ENCODE measurements at places on chromosomes 4 and X.

- peak; percentile 74 for DNase-seq
Measured at GRCh38 chr4:26093551-26093950, 179.5 kb downstream of the SMIM20 start.

DNA sequence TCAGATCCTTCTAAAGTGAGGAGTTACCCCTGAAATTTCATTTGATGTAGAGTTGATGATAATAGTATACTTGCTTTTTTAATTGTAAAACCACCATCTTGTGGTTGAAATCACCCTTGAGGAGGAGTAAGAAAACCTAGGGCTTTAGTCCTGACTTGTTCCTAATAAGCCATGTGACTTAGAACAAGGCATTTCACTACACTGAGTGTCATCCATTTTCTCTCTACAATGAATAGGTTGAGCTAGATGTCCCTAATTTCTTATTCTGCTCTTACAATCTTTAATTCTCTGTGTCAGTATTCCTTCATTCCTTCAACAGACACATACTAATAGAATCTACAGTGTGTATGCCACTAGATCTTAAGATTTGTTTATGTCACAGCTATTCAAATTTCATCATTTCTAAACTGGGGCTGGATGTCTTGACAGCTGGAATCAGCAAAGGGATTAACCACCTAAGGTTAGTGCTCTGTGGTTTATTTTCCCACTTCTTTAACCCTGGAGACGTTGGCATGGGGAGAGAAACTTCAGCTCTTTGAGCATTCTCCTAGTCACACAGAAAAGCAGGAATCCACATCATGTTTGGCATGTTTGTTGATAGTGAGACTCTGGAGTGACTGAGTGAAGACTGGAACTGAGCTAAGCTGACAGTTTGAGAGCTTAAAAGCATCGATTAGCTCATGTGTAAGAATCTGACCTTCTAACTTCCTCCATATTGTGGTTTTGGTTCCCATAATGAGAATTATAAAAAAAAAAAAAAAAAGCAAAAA is 246.3 kb downstream of the NDST4 start:
- DNase-seq: no peak

- no peak for DNase-seq
Measured at GRCh38 chr4:112818594-112818965, 181.6 kb downstream of the LARP7 start.

GRCh38 chrX:112051576-112051975 is 31.0 kb downstream of the TRPC5 start:
- no peak for DNase-seq

DNA sequence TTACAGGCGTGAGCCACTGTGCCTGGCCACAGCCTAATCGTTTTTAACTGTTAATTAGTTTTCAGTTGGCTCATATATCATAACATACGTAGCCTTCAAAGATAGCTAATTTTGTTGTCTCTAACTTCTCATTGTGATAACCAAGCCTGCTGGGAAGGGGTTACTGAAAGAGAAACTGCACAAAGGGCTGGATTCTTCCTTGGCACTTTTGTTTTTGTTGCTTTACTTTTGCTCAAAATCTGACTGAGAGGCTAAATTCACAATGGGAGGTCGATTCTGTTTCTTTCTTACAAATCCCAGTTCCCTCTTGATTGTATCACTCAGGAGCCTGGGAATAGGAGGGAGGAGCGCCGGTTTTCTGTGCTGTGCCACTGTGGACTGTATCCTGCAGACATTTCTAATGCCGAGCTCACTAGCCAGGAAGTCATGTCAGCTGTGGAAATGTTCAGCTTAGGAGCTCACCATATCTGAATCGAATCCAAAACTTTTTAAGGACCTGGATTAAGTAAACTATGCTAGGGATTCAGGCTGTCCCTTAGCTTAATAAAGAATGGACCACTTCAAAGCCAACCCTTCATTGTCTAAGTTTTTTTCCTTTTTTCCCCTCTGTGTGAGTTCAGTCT is 120.5 kb upstream of the FAT1 start:
- DNase-seq: peak; percentile 66

- peak; percentile 70 for DNase-seq
Measured at GRCh38 chr4:168758351-168758876, 251.6 kb downstream of the CBR4 start.

GRCh38 chrX:9873952-9874351 is 87.7 kb downstream of the SHROOM2 start:
- no peak for DNase-seq

DNA sequence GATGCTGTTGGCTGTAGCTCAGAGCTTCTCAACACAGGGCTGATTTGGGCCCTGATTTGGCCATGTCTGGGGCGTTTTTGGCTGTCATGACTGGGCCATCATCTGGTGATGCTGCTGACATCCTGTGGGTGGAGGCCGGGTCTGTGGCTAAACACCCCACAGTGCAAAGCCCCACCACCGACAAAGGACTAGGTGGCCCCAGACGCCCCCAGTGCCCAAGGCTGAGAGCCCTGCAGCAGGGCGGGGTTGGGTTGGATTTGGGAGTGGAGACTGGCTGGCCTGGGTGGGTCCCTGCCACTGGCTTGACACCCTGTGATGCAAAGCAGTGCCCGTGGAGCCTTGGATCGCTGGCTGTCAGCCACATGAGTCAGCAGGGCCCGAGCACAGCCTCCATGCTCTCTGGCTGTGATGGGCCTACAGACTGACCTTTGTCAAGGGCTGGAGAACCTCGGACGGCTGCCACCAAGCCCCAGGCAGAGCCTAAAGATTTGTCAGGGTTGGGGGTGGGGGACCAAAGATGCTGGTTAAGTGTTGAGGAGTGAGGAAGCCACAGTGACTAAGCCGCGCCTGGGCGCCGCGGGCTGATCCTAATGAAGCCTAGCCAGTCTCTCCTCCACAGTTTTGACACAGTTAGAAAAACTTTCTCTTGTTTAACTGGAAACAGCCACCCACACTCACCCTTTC is 28.3 kb downstream of the CYTL1 start:
- peak; percentile 53 for DNase-seq

- DNase-seq: no peak
Measured at GRCh38 chr4:89894649-89895550, at the start of gene MMRN1. Gene MMRN1 (plus strand): TSS chr4:89894854. CDS start chr4:89894972, 118 bp downstream.

GRCh38 chr4:8267077-8267476 is 2.5 kb upstream of the HTRA3 start:
- peak; percentile 78 for DNase-seq

GRCh38 chrX:115360220-115360781 is 70.8 kb downstream of the LUZP4 start:
- no peak for DNase-seq

DNA sequence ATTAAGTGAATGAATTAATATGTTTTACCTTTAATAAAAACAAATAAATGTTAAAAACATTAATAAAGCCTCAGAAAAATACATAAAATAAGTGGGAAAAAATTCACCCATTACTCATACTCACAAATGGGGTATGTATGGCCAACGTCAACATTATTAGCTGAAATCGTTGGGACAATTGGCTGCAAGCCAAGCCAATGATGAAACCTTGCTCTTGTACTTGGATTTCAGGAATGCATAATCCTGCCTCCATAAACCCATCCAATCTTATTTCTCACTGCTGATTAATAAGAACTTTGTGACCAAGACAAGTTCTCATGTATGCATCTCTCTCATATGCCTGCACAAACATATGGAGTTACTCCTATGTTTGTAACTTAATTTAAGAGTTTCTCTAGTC is 35.3 kb upstream of the ADAMTS3 start:
- no peak for DNase-seq

- DNase-seq: no peak
Measured at GRCh38 chr4:83910693-83911092, 374.8 kb downstream of the GPAT3 start.

DNA sequence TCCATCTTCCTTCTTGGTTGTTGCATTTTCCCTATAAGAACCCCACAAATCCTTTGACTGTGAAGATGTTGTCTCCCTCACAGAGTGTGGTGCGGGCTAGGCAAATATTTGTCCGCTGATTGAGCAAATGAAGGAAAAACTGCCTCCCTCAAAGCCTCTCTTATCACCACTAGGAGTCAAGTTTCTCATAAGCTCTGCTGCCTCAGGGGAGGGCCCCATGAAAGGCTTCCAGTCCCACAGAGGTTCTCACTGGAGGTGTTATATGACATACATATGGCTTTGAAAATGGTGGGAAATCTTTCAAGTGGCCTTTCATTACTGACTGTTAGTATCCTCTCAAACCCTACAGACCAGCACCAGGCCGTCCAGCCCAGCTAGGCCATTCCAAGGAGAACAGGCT is 9.3 kb downstream of the VGLL1 start:
- DNase-seq: no peak

- DNase-seq: no peak
Measured at GRCh38 chrX:9788911-9789310, 2.7 kb downstream of the SHROOM2 start.

DNA sequence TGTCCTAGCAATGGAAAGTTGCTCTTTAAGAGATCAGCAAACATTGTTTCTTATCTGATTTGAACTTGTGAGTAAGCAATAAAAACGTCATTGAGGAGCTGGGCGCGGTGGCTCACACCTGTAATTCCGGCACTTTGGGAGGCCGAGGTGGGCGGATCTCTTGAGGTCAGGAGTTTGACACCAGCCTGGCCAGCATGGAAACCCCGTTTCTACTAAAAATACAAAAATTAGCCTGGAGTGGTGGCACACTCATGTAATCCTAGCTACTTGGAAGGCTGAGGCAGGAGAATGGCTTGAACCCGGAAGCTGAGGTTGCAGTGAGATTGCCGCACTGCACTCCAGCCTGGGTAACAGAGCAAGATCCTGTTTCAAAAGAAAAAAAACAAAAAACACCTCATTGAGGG is 11.2 kb upstream of the PLAC8 start:
- DNase-seq: no peak

- no peak for DNase-seq
Measured at GRCh38 chr4:140003876-140004548, 150.0 kb downstream of the MAML3 start.

GRCh38 chr4:147727476-147728028 is 4.3 kb upstream of the ARHGAP10 start:
- no peak for DNase-seq

GRCh38 chr4:158450741-158451140 is 70.9 kb upstream of the RXFP1 start:
- no peak for DNase-seq

GRCh38 chr4:32393806-32394205 is 1673.6 kb downstream of the PCDH7 start:
- DNase-seq: no peak

GRCh38 chr4:91887926-91888325 is 415.8 kb upstream of the GRID2 start:
- no peak for DNase-seq

DNA sequence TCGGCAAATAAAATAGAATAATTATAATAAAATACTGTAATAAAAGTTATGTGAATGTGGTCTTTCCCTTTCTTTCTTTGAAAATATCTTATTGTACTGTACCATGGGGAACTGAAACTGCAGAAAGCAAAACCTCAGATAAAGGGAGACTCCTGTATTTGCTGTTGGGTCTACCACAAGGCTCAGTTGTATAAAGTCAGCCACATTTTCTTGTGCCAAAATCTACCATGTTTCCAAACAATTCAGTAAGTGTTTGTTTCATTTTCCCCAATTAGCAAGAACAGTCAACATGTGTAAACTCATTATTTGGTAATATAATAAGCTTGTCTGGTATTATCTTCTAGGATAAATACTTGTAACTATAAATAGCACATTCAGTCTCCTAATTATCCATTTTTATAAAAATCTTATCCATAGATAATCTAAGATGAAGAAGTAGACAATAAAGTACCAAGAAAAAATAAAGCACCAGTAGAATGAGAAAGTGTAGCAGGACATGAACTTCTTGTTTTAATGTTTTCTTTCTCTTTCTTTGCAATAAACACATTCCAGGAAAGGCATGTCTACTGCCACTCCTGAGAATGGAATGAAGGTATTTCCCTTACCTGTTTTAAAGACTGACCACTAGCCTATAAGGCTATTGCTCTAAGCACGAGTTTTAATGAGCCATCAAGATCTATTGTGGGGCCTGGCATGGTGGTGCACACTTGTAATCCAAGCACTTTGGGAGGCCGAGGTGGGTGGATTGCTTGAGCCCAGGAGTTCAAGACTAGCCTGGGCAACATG is 15.0 kb upstream of the OTUD4 start:
- no peak for DNase-seq

DNA sequence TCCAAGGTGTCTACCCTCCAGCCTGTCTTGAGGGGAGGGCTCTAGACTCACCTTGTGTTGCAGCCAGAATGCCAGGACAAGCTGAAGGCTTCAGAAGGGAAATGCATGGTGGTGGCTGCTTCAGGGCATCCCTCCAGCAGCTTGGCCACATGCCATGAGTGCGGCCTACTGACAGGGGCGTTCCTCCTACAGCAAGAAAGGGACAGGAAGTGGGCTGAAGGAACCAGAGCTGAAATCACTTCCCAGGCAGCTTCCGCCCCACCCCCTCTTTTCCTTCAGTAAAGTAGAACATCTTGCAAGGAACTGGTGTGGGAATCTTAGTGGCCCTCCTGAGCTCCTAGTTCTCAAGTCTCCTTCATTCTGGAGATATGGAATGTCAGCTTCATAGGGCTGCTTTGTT is 167.5 kb upstream of the DGKK start:
- DNase-seq: no peak

- no peak for DNase-seq
Measured at GRCh38 chr4:25113915-25114904, 46.0 kb downstream of the SEPSECS start.

DNA sequence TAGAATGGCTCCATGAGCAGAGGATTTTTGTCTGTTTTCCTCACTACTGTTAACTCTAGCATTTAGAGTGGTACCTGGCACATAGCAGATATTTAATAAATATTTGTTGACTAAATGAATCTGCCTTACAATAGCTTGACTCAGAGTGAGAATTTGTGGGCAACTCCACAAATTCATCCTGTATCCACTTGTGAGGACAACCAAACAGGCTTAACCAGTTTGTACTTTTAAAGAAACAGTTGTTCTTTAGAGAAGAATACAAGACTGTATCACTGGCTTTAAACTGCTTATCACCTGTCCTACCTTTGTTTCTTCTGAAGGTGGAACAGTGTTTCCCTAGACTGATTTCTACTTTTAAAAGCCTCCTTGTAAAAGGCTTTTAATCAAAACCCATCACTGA is 141.3 kb upstream of the SH3RF1 start:
- no peak for DNase-seq

DNA sequence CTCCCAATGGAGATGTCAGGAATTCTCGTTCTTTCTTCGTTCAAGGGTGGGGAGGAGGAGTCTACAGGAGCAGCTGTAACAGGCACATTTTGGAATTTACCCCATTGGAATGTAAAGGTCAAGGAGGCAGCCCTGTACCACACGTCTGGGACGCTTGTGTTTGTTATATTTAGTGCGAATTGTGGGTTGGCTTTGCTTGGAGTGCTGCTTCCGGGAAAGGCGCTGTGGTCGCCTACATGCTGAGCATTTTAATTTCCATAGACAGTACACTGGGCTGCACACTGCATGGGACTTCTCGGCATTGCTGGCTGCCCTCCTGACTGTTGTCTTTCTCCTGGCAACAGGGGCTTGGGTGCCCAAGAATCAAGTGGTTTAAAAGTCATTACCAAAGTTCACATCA is 12.8 kb downstream of the GYG2 start:
- DNase-seq: no peak

DNA sequence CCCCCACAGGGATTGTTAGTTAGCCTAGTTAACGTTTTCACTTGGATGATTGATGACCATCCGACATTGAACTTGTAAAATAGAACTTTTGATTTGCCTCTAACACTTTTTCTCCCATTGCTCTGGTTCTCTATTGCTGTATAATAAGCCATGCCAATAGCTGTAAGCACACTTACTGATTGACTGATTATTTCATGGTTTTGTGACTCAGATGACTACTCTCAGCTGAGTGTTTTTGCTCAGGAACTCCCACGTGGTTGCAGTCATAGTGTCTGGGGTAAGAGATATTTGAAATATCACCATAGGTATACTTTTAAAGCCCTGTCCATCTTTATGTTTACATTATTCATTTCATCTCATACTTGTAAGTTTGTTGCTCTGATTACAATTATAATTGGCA is 1285.5 kb downstream of the STIM2 start:
- DNase-seq: no peak
